ENCODE measurements at places on chromosomes 6 and 20.
A peak's percentile ranks its signal among the peaks of the same experiment; 100 is the strongest.

DNA sequence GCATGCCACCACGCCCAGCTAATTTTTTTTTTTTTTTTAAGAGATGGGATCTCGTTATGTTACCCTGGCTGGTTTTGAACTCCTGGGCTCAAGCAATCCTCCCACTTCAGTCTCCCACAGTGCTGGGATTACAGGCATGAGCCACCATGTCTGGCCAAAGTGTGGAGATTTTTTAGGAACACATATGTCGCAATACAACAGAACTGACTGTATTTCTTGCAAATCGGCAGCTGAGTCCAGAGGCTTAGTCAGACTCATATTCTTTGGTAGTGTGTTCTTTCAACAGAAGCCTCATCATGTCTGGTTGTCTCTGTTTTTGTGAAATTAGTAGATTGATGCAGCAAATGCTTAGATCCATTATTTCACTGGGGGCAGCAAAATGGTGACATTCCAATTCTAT lies 23.9 kb upstream of the CD164 start:
- no peak for DNase-seq

- no peak for DNase-seq
Measured at GRCh38 chr20:50535162-50535561, 25.0 kb downstream of the PTPN1 start.

DNA sequence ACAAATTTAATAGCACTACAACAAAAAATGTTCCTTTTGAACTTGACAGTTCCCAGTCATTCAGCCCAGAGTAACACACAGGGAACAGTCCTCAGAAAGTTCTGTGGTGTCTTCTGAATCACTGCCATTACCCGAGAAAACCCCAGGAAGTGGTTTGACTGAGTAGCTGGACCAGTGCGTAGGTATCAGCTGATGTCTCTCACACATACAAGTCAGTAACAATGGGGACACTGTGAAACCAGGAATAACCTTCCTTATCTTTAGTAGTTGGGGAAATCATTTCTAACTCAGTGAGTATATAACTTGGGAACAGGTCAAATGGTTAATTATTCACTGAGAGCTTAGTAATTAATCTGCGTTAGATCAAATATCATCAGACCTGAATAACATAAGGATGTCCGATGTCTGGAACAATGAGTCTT lies 73.1 kb downstream of the HIVEP2 start:
- no peak for DNase-seq

DNA sequence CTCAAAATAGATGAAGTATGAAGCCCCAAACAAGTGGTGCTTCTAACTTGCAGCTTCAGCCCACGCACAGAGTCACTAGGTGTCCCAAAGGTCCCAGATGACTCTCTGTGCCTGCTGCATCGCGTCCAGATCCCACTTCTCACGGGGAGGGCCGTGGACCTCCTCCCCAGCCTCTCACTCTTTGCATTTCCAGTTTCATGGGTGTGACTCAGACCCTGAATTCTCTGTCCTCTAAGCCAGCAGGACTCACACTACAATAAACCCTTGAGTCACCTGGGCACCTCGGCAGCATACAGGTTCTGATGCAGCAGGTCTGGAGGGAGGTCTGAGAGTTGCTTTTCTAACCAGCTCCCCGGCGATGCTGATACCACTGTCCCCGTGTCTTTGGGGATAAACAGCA lies 114.0 kb upstream of the RIN2 start:
- DNase-seq, result no peak

DNA sequence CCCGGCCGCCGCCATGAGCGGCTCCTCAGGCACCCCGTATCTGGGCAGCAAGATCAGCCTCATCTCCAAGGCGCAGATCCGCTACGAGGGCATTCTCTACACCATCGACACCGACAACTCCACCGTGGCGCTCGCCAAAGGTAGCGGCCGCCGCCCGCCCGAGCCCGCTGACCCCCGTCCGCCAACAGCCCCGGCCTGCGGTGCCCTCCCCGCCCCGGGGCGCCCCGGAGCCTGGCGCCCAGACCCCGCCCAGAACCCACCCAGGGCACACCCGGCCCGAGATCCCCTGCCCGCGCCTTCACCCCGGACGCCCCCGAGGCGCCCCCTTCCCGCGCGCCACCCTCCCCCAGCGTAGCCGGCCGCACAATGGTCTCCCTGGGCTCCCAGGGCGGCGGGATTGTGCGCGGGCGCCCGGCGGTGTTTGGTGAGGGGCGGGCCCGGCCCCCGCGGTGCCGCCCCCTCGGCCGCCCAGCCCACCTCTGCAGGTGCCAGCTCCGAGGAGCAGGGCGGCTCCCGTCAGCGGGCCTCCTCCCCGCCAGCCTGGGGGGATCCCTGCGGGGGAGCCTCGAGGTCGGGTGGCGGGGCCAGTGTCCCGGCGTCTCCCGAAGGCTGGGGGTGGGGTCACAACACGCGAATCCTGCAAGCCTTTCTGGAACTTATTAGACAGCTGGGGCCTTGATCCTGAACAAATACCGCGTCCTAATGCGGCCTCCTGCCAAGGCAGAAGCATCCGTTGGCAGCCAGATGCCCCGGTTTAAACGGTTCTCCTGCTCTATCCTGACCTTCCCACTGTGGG lies 577 bp downstream of the LSM14B start:
- no peak for DNase-seq

- no peak for DNase-seq
Measured at GRCh38 chr6:106518748-106519147, 110.5 kb downstream of the RTN4IP1 start.

DNA sequence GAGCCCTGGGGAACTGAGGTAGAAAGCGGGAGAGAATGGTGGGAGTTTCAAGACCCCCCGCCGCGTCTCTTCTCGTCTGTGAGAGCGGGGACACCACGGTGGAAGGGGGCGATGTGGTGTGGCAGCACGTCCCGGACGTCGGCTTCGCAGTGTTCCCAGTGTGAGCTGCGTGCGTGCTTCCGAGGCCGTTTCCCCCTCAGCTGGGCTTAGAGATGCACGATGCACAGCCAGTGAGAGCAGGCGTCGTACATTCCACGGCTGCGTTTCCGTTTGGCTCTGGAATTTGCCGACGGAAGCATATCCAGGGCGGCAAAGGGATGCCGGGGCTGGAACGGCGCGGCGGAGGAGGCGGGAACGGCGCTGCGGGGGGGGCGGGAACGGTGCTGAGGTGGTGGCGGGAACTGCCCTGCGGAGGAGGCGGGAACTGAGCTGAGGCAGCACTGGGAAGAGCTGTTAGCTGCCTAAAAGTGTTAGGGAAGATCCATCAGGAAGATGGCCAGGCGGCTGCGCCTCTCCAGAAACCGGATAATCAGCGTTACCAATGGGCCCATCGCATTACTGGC lies 37.7 kb downstream of the KIF25 start:
- DNase-seq, result no peak

DNA sequence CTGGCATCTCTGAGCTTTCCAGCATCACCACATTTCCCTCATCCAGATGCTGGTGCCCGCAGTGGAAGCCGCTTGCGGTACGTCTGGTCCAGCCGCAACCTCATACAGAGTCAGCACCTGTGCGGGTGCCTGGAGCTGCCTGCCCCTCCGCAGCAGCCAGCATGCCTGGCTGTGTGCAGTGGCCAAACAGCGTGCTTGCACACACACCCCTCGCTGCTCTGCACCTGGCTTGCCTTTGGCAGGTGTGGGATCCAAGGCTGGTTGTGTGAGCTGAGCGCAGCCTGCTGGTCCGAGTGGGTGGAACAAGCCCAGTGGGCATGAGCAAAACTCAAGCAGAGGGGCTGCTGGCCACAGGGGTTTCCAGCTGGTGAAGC lies 3.1 kb upstream of the HINT3 start:
- DNase-seq, result peak; percentile 69

GRCh38 chr6:159729598-159730331 lies 2.5 kb downstream of the WTAP start:
- DNase-seq, result no peak

DNA sequence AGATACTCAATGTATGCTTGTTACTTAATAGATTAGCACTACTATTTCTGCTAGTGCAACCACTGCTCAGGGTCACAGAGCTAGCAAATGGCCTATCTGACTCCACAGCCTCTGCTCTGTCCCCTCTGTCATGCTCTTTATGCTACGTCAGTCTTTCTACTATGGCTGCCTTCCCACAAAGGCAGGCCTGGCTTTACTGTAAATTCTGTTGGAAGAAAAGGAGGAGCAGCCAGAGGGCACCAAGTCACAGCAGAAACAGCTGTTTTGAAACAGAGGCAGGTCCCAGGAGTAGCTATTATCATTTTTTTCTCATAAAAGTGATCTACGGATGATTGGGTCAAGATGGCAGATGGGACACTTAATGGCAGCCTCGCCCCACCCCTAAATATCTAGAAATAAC lies 10.0 kb upstream of the ELMO2 start:
- no peak for DNase-seq

GRCh38 chr6:80094017-80094416 lies 12.5 kb upstream of the BCKDHB start:
- no peak for DNase-seq

DNA sequence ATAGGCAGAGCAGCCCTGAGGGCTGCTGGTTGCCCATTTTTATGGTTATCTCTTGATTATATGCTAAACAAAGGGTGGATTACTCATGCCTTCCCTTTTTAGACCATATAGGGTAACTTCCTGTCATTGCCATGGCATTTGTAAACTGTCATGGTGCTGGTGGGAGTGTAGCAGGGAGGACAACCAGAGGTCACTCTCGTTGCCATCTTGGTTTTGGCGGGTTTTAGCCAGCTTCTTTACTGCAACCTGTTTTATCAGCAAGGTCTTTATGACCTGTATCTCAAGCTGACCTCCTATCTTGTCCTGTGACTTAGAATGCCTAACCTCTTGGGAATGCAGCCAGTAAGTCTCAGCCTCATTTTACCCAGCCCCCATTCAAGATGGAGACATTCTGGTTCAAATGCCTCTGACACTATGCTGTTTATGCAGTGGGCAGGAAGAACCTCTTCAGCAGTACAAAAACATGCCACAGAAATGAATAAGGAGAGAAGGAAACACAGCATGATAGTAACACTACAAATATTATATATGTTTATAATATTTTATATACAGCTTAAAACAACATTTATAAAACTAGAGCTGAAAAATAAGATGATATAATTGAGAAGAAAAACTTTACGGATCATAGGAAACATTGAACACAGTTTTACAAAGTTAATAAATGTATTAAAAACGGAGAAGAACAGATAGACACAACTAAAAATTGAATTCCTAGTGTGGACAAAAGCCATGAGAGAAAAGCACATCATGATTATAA lies 58.9 kb upstream of the SAMD5 start:
- DNase-seq, result no peak

- DNase-seq, result no peak
Measured at GRCh38 chr6:7035837-7036249, 71.9 kb upstream of the RREB1 start.

DNA sequence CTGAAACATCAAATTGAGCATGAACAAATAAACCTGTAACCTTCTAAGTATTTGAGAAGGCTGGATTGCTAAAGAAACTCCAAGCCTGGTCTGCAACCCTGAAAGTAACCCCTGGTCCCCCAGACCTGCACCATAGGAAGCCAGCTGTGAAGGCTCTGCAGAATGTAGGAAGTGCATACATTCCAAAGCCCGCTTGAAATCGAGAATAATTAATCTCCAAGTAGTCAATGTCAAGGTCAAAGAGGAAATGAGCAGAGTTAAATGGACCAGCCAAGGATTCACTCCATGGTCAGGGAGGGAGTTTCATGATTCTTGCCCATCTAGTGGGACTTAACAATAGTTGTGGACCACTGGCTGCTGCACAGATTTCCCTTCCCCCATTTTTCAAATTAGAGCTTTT lies 107.6 kb upstream of the RNF24 start:
- DNase-seq, result no peak

DNA sequence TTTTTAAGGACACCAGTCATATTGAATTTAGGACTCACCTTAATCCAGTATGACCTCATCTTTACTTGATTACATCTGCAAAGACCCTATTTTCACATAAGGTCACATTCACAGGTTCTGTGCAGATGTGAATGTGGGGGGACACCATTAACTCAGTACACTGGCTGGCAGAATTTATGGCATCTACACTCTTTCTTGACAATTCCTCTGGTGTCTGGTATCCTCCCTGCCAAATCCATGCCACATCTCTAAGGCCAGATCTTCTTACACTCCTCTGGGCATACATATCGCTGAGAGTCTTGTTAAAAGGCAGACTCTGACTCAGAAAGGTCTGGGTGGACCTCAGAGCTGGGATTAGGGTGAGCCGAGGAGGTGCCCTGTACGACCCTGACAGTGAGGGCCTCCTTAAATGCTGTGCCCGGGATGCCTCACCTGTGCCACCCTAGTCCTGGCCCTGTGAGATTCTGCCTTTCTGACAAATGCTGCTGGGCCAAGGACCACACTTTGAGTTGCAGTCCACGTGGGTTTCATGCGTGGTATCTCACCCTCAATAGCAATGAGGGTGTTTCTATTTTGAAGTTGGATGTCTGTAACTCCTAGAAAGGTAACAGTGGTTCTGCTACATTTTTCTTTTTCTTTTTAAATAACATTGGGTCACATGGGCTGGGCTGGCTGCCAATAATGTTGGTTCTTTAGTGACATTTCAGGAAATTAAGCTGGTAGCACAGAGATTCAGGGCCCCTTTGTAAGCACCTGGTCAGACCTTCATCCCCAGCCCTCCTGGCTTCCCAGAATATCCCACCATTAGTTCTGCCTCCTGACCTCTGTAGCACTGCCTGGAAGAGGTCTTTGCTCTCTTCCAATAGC lies 17.2 kb upstream of the LRRN4 start:
- no peak for DNase-seq
